NCI-H2081 treated with DMSO at 0.1 percent for 48 hours (cell line): ENCODE measurements at places on chromosomes 4 and X.

DNA sequence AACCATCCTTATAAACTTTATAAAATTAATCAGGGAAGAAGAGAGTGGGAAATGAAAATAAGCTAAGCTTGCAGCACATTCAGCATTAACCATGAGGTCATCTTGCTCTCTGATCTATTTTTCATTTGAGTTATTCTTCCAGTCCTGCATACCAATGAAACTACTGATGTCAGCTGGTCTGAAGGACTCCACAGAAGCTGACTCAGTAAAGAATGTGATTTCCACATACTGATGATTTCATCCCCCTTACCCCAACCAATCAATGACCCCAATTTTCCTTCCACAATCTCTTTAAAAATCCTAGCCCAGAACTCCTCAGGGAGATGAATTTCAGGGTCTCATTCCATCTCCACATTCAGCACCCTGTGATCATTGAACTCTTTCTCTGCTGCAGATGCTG lies 18.8 kb upstream of the DSPP start:
- DNase-seq = no peak

- DNase-seq = no peak
Observed at GRCh38 chr4:150265806-150266205, 187.6 kb downstream of the DCLK2 start.

GRCh38 chrX:3290561-3290960 lies 55.9 kb downstream of the MXRA5 start:
- DNase-seq = no peak

- DNase-seq = no peak
Observed at GRCh38 chr4:47278631-47279030, 184.9 kb downstream of the COMMD8 start.

GRCh38 chr4:174183259-174183658 lies 100.2 kb downstream of the FBXO8 start:
- DNase-seq = no peak
